CD8-positive, alpha-beta memory T cell (primary cell): ENCODE measurements at places on chromosomes 2 and 18. TPM values are rescaled to one million over a fixed set of nuclear protein-coding genes. Genes with fewer than 3 reads are reported as not detected.

GRCh38 chr2:650343-651310, 26.6 kb downstream of the TMEM18 start:
- H3K27ac ChIP-seq, result no peak overlapping the region
- no peak for DNase-seq
- H3K27me3 ChIP-seq, result no peaks in the 10 kb centered on the region
- H3K4me1 ChIP-seq, result peaks cover 4% of the 10 kb centered on the region
- H3K4me3 ChIP-seq, result no peak overlapping the region

- no peaks in the 10 kb centered on the region for H3K4me1 ChIP-seq
- no peak overlapping the region for H3K4me3 ChIP-seq
- no peak overlapping the region for H3K27ac ChIP-seq
- no peaks in the 10 kb centered on the region for H3K27me3 ChIP-seq
- H3K36me3 ChIP-seq, result no peaks in the 10 kb centered on the region
Observed at GRCh38 chr2:138779406-138779780, 797 bp downstream of the NXPH2 start.

Gene SAG
- not detected for total RNA-seq

Gene MPV17
- 85.9 TPM for total RNA-seq

DNA sequence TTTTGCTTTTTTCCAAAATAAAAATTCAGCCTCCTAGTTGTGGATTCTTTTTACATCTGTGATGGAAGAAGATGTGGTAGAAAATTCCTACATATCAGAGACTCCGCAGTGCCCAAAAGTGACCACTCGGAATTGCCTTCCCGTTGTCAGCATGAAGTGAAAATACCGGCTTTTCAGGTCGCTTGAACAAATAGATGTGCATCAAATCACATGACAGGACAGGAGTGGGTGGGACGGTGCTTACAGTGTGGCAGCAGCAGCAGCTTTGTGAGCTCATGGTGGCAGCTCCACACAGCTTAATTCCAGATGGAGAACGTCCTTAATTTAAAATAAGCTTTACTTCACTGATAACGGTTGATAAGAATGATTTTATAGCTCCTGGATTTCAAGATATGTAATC, 20.3 kb downstream of the SALL3 start:
- no peak for DNase-seq
- no peak overlapping the region for H3K27ac ChIP-seq
- no peaks in the 10 kb centered on the region for H3K4me1 ChIP-seq
- H3K4me3 ChIP-seq, result no peak overlapping the region
- H3K36me3 ChIP-seq, result no peaks in the 10 kb centered on the region

DNA sequence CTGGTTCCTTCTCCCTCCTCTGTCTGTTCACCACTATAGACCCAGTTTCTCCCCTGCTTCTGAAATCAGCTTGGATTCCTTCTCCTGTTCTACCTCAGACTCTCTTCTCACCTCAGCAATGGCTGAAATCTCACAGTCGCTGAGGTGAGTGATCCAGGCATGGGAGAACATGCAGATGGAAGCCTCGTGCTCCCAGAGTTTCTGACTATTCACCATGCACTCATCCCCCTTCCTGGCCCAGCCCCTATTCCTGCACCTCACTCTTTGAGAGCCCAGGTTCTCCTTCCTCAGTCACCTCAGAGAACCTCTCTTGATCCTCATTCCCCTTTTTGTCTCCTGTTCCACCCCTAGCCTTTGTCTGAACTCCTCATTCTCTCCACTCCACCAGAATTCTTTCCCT, 78.5 kb downstream of the SPTBN1 start:
- H3K36me3 ChIP-seq, result no peaks in the 10 kb centered on the region
- no peaks in the 10 kb centered on the region for H3K27me3 ChIP-seq
- H3K4me1 ChIP-seq, result no peaks in the 10 kb centered on the region
- no peak for DNase-seq
- H3K4me3 ChIP-seq, result no peak overlapping the region
- H3K27ac ChIP-seq, result no peak overlapping the region

Gene LYPD6
- total RNA-seq, result not detected

- H3K4me1 ChIP-seq, result no peaks in the 10 kb centered on the region
- no peak for DNase-seq
- H3K4me3 ChIP-seq, result no peak overlapping the region
- no peak overlapping the region for H3K27ac ChIP-seq
Observed at GRCh38 chr2:123451542-123451941, 573.5 kb upstream of the CNTNAP5 start.
